Mesangial cell (primary cell): ENCODE measurements at places on chromosomes 1 and 21. TPM values are rescaled to one million over a fixed set of nuclear protein-coding genes. Genes with fewer than 3 reads are reported as not detected.

Gene ADCY10
- under 0.01 TPM in 1 of 2 replicates, not detected in the other for total RNA-seq

Gene FAM177B
- not detected in 2 replicates for total RNA-seq

Gene SFN
- total RNA-seq, result 21.7 and 44.3 TPM in 2 replicates

Gene CDA
- 3.0 and 4.4 TPM in 2 replicates for total RNA-seq

Gene OR14K1
- not detected in 2 replicates for total RNA-seq

Gene ATP1A4
- total RNA-seq, result not detected in 2 replicates

Gene PPIAL4G
- total RNA-seq, result not detected in 2 replicates

Gene NMNAT2
- under 0.01 and 0.13 TPM in 2 replicates for total RNA-seq

Gene NHLH1
- under 0.01 TPM in 2 replicates for total RNA-seq

Gene TNFSF4
- total RNA-seq, result 3.7 and 4.6 TPM in 2 replicates

Gene FCER1G
- 1.3 TPM in 1 of 2 replicates, not detected in the other for total RNA-seq
